ENCODE measurements at places on chromosomes 2 and 18.
A peak's percentile ranks its signal among the peaks of the same experiment; 100 is the strongest.

GRCh38 chr18:75208836-75209128 is 157 bp downstream of the PTGR3 start:
- DNase-seq, result no peak

GRCh38 chr2:176567361-176567760 is 298.1 kb downstream of the MTX2 start:
- DNase-seq, result no peak

- no peak for DNase-seq
Measured at GRCh38 chr18:62348474-62348873, 23.4 kb downstream of the TNFRSF11A start.

DNA sequence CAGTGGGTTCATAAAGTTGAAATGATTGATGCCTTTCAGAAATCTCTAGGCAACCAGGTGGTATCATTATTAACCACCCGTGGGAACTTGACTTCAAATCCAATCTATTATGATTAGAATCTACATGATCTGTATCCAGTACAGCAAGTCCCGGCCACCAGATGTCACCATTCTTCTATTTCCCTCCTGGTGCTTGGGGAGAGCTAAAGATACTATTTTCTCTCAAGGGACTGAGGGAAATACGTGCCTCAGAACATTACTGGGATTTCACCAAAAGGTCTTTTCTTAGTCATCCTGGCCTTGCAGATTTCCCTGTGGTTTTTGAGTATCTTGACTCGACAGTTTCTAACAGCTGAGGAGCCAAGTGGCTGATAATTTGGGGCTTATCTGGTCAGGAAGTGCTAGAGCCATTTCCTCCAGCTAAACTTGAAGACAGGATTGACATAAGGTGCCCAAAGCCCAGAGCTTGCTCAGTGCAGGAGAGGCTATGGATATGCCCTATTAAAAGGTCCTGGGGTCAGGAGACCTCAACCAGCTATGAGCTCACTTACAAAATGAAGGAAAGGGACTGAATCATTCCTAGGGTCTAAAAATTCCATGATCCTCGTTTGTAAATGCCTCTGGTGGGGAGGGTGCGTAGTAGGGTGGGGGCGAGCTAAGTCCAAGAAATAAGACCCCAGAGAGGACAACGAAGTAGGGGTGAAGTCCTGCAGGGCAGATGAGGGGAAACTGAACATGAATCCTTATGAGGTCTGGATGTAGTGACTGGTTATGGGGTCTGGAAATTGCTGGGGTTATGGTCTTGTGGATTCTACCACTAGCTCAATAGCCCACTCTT is 135.4 kb upstream of the MGAT5 start:
- peak; percentile 59 for DNase-seq

DNA sequence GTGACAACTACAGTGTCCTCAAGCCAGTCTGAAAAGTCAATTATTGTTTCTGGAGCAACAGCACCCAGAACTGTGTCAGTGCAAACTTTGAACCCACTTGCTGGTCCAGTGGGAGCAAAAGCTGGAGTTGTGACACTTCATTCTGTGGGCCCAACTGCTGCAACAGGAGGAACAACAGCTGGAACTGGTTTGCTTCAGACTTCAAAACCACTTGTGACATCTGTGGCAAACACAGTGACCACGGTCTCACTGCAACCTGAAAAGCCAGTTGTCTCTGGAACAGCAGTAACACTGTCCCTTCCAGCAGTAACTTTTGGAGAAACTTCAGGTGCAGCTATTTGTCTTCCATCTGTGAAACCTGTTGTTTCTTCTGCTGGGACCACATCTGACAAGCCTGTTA is 59.8 kb downstream of the TAF4B start:
- no peak for DNase-seq

- DNase-seq, result no peak
Measured at GRCh38 chr18:12366379-12366778, 10.6 kb downstream of the AFG3L2 start.

GRCh38 chr2:45168711-45169338 is 159.6 kb upstream of the SIX2 start:
- DNase-seq, result no peak

- no peak for DNase-seq
Measured at GRCh38 chr2:75607400-75607798, 39.2 kb upstream of the MRPL19 start.

GRCh38 chr2:172281648-172282570 is 145.5 kb upstream of the ITGA6 start:
- no peak for DNase-seq

- DNase-seq, result no peak
Measured at GRCh38 chr2:223815186-223815883, 22.0 kb downstream of the AP1S3 start.

DNA sequence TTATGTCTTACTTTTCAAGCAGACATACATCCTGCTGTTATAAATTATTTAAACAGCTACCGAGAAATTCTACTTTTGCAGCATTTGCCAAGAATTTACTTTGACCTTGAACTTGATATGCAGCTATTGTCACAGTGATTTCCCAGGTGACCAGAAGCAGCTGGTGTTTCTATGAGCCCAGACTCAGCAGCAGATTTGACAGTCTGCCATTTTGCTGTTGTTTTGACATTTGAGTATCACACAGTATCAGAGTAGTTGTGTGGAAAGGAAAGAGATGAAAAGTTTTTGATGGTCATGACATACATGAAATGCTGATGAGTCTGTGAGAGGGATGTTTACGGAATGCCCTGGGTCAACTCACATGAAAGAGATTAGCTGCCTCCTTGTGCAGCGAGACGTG is 6.6 kb upstream of the CCDC195 start:
- no peak for DNase-seq

DNA sequence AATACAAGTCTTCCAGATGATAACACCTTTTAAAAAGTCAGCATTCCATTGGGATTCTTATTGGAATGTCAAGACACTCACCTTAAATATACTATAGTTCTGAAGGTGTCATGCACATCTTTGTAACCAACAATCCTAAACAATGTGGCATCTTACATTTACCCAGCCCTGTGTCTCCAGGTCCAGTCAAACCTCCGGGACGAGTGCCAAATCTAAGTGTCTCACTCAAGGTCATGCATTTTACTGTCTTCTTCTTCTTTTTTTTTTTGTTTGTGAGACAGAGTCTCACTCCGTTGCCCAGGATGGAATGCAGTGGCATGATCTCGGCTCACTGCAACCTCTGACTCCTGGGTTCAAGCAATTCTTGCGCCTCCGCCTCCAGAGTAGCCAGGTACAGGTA is 206.9 kb upstream of the FAM98A start:
- no peak for DNase-seq

GRCh38 chr2:101545950-101546349 is 71.0 kb upstream of the RFX8 start:
- no peak for DNase-seq

DNA sequence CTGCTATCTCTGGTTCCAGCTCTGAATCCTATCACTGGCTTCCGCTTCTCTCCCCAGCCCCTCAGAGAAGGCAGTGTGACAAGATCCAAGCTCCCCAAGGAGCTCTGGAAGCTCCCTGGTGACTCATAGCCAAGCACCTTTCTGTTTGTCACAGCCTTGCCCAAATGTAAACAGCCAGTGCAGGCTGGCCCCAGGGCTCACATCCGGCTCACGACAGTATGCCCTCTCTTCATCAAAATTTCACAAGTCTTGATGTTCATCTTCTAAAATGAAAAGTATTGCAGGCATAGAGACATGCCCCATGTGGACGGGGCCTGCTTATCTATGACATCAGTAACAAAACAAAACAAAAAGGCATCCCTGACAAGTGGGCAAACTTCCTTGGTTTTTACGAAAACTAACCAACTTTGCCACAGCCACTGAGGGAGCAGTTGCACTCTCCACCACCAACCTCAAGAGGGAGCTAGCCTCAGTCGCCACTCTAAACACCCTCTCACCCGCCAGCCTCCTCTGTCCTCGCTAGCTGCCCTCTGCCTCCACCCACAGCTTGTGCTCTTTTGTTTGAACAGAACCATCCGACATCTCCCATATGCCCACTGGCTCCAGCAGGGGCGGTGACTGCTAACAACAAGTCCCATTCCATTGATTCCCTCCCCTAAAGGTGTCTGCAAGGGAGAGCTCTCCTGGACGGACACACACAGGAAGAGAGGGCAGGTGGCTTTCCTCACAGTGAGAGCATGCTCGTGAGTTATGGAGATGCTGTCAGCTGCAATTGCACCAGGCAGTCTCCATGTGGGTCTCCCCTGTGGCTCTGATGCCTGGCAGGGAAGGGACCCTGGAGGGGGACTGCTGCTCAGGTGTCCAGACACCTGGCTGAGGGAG is 71.0 kb upstream of the DAPL1 start:
- DNase-seq, result no peak

DNA sequence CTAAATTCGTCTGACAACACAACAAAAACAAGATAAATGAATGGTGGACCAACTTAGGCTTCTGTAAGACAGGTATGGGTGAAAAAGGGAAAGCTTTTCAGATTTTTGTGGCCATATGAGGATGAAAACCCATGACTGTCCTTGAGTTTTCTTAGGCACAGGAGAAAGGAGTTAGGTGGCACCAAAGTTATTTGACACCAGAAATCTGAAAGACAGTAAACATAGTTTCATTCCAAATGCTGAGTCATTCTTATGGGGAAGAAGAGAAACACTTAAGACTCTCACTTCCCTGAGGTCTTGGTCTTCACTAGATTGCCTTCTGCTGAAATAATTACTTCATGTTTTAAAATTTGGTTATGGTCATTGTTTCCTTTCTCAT is 5.2 kb upstream of the GPD2 start:
- no peak for DNase-seq

DNA sequence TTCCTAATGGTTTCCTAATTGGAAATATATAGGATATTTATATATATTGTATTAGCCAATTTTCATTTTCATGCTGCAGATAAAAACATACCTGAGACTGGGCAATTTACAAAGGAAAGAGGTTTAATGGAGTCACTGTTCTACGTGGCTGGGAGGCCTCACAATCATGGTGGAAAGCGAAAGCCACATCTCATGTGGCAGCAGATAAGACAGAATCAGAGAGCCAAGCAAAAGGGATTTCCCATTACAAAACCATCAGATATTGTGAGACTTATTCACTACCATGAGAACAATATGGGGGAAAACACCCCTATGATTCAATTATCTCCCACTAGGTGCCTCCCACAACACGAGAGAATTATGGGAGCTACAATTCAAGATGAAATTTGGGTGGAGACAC is 242.5 kb upstream of the NETO1 start:
- no peak for DNase-seq

- no peak for DNase-seq
Measured at GRCh38 chr2:197284956-197285355, 25.6 kb downstream of the ANKRD44 start.

GRCh38 chr2:216023055-216023648 is 9.8 kb upstream of the MREG start:
- DNase-seq, result peak; percentile 31

DNA sequence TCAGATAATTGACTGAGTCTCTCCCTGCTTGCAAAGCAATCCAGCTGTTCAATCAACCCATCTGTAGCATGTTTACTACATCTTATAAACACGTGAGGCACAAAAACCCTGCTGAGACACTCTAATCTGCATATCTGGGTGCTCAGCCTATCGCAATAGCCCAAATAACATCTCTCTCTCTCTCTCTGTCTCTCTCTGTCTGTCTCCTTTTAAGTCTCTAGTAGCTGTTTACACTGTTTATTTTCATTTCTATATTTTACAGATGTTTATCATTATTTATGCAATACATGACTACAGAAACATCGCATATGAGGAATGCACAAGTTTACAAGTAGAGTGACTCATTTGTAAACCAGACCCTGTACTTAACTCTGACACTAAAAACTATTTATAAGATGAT is 422.1 kb upstream of the DSEL start:
- DNase-seq, result no peak

GRCh38 chr18:3281456-3282400 is 19.8 kb downstream of the MYL12B start:
- peak; percentile 46 for DNase-seq

DNA sequence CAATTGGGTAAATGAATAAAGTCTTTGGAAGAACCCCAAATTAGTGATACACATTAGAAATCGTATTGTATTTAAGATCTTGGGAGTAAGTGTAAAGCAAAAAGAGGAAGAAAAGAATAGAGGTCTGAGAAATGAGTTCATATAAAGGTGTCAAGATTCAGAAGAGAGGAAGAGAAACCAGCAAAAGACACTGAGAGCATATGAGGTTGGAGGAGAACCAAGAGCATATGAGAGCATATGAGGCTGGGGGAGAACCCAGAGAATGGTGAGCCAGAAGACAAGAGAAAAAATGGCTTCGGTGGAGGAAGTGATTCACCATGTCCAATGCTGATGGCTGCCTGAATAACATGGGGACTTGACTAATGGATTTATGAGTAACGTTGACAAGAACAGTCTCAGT is 620.1 kb upstream of the GCFC2 start:
- DNase-seq, result no peak

DNA sequence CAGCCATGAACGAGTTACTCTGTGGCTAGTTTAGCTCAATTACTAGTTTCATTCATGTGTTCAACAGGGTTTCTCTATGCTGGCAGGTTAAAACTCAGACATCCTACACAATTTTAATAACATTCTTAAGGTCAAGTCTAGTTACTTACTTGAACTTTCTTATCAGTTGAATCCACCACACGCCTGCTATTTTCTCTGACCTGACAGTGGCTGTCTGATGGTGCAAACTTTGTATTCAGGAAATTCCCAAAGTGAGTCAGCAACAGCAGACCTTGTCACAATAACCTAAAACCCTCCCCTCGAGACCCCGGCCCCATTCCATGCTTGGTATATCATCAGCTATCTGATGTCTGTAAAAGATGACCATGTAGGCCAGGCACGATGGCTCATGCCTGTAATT is 20.8 kb upstream of the CIDEA start:
- DNase-seq, result no peak

- DNase-seq, result no peak
Measured at GRCh38 chr2:197954328-197954727, 149.9 kb downstream of the PLCL1 start.

GRCh38 chr18:45774065-45774521 is 50.1 kb downstream of the SLC14A1 start:
- DNase-seq, result no peak

DNA sequence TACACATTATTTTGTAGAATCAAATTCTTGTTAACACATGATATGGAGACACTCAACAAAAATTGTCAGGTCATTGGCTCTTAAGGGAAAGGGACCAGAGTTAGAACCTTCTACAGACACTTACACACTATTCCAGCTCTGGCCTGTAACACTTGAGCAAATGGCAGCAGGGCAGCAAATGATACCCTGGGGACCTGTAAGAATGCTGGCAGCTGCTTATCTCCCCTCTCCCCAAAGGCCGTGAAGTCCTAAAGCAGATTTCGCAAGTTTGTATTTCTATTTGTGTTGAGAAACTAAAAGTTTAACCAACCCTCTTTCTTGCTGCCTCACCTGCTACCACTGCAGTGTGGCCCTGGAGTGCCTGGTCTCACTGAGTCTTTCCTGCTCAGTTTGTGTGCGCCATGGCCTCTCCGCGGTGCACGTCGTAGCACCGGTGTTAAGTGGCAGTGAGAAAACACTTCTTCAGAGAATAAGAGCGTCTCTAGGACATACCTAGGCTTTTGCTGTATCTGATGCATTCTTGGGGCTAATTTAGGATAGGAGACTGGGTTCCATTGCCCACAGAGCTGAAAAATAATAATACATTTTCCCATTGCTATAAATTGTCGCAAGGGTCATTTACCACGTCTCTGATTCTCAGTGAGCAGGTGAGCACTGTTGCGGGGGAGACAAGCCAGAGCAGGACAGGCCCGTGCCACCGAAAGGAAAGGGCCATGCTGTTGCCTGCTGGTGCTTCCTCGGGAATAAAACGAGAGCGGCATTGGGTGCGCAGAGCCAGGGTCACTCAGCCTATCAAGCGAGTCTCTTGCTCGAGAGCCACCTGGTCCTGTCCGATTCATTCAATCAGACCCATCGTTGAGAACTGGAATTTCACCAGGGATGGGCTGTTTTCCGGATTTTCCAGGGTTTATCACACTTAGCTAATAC is 204.9 kb downstream of the PTGR3 start:
- no peak for DNase-seq

GRCh38 chr2:10913501-10914271 is 2.0 kb downstream of the KCNF1 start:
- DNase-seq, result no peak

Data from activated CD4-positive, alpha-beta T cell treated with anti-CD3 and anti-CD28 coated beads, Interleukin-2, amount 50 U/mL, for 24 hours (primary cell).